ENCODE measurements at places on chromosomes 6 and 20.

DNA sequence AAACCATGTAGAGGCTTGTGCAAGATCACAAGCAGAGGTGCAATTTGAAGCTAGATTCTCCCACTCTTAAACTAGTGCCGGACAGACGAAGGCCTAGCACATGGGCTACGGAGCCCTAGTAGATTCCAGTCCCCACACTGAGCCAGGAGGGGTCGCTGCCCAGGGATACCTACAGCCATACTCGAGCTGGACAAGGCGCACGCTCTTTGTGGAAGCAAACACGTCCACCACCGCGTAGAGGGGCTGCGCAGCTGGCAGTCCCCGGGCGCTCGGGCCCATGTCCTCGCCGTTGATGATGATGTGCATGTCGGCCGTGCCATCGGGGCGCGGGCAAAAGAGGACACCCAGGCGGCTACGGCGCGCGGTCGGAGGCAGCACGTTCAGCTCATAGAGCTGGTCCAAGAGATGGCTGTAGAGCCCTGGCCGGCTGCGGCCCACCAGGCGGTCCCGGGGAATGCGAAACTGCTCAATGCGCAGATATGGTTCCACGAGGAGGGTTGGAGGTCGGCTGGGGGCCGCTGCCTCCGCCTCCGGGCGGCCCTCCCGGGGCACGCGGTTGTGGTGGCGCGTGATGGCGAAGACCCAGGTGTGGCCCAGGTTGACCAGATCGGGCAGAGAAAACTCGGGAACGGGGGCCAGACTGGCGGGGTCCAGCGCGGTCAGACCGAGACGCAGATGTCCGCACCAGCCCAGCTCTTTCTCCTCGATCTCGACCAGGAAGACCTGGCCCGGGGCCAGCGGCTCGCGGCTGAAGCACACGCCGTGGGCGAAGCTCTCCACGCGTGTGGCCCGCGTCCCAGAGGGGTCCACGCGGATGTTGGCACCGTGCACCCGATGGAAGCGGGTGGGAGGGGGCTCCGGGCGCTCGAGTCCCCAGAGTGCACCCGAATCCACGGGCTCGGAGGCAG is 677 bp downstream of the NEURL2 start:
- peak; percentile 43 for DNase-seq

DNA sequence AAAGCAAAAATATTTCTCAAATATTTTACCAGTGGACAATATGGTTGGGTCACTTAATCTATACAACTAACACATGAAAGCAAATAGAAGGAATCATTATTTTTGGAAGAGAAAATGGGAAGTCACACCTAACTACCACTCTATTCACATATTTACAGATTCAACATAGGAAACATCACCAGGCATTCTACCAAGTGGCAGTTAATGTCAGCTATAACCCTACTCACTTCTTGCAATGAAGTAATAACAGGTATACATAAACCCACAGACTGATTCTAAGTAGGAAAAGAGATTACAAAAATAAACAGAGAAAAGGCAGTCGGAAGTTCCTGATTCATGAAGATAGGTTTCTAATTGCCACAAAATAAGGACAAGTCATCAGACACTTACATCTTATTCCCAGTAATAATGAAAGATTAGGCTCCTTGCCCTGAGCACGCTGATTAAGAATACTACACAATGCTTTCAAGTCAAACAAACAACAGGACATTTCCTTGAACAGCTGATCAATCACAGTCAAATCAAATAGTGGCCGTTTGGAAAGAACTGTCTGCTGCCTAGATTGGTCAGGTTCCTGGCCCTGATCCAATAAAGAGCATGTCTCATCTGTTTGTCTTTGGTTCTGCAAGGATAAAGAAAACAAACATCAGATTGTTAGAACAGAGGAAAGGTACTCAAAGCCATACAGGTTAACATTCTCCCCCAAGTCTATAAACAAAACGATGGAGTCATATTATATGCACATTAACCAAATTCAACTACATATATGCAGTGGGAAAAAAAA is 79.2 kb upstream of the PLN start:
- no peak for DNase-seq

DNA sequence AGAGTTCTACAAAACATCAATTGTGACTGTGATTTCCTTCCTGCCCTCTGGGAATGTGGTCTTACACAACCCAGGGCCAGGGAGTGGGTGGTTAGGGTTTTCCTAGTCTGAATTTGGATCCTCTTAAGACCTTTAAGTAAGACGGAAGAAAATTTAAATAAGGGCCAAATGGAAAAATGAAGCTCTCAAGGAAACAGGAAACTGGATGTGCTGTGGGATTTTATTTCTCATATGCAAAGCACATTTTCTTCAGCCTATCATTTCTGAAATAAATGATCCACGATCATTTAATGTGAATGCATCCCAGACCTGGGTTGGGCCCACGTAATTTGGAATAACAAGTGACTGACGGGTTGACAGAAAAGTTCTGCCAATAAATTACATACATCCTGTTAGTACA is 243.6 kb downstream of the CLIC5 start:
- no peak for DNase-seq

DNA sequence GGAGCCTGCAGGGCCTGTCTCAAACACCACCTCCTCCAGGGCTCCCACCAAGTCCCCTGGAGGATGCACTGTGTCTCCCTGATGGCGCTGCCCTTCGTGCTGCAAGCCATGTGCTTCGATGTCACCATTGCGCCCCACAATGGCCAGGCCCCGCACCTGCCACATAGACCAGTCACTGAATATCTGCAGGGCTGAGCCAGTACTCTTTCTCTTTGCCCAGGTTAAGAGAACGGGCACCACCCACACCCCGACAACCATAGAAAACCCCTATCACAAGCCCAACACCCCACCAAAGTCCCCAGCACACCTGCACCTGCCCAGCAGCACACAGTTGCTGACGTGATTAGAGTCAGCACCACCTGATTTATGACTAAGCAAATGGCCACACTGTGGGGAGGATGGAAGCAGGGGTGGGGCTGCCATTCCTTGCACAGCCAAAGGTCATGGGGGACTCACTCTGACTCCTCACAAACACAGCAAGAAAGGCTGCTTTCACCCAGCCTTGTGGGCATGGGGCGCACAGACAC is 104.3 kb downstream of the SLC23A2 start:
- no peak for DNase-seq

- DNase-seq: no peak
Observed at GRCh38 chr20:13278812-13279570, 57.9 kb downstream of the ISM1 start.

DNA sequence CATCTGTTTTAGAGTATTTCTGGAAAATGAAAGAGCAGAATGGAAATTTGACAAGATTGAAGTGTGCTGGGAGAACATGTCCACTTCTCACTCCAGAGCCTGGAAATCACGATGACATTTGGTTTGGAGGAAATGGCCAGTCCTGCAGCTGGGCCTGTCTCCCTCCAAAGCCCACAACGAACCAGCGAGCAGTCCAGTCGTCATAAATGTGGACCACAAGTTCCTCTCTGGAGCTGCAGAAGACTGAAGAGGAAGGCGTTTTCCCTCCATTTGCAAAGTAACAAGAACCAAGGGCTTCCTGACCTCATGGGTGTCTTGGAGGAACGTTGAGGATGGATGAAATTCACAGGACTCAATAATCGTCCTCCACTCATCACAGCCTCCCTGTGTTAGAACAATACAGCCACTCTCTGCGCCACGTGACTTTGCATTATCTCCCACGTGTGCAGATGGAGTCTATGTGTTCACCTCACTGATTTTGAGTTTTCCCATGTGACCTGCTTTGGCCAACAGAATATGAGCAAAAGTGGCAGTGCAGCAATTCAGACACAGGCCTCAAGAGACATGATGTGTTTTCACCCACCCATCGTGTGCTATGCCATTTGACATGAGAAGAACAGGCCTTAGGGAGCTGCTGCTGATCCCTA is 9.1 kb upstream of the SPATS1 start:
- DNase-seq: no peak

GRCh38 chr6:111759331-111759835 is 113.9 kb downstream of the FYN start:
- peak; percentile 23 for DNase-seq

DNA sequence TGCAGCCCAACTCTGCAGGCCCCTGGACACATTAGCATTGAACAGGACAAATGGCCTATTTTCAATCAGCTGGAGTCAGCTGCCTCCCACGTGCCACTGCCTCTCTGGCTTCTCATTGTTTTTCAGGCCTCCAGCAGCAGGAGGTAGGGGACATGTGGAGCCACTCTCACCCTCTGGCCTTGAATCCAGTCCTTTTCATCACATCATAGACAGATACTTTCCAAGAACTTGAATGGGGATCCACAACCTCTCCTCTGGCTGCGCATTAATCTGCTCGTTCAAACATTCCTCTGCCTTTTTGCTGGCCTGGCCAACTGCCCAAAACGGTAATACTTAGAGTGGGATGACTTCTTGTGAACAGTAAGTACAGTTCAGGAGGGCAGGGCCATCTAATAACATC is 592.3 kb downstream of the PKHD1 start:
- no peak for DNase-seq

DNA sequence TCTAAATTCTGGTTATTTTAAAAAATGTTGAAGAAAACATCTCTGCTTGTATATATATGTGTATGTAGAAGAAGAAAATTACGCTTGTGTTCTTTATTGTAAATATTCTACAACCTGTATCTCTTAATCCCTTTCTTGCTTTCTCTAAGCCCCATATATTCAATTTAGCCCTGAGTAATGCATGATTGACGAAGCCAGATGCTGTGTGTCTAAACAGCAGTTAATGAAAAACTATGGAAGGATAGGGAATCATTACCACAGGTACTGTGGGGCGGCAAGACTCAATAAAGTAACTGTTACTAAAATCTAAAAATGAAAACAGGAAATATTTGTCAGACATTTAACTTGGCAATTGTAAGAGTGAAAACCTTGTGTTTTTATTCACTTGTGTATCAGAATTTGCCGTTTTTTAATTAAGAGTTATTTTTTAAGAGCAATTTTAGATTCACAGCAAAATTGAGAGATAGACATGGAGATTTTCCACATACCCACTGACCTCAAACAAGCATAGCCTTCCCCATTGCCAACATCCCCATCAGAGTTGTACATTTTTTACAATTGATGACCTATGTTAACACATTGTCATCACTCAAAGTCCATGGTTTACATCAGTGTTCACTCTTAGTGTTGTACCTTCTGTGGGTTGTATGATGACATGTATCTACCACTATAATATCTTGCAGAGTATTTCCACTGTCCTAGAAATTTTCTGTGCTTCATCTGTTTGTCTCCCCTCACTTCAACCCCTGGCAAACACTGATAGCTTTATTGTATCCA is 76.7 kb downstream of the BCKDHB start:
- DNase-seq: no peak
